ENCODE measurements at places on chromosomes 12 and 14.

DNA sequence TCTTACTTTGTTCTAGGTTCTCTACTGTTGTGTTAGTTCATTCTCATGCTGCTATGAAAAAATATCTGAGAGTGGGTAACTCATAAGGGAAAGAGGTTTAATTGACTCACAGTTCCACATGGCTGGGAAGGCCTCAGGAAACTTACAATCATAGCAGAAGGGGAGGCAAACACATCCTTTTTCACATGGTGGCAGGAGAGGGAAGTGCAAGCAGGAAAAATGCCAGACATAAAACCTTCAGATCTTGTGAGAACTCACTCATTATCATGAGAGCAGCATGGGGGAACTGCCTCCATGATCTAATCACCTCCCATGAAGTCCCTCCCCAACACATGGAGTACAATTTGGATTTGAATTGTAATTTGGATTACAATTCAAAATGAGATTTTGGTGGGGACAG is 69.6 kb downstream of the MGST1 start:
- DNase-seq = no peak

- DNase-seq = no peak
Observed at GRCh38 chr14:55928276-55928675, 189.9 kb upstream of the PELI2 start.

- DNase-seq = no peak
Observed at GRCh38 chr12:96386794-96387193, 13.4 kb downstream of the CDK17 start.

- no peak for DNase-seq
Observed at GRCh38 chr14:81633496-81633895, 99.8 kb upstream of the SEL1L start.

DNA sequence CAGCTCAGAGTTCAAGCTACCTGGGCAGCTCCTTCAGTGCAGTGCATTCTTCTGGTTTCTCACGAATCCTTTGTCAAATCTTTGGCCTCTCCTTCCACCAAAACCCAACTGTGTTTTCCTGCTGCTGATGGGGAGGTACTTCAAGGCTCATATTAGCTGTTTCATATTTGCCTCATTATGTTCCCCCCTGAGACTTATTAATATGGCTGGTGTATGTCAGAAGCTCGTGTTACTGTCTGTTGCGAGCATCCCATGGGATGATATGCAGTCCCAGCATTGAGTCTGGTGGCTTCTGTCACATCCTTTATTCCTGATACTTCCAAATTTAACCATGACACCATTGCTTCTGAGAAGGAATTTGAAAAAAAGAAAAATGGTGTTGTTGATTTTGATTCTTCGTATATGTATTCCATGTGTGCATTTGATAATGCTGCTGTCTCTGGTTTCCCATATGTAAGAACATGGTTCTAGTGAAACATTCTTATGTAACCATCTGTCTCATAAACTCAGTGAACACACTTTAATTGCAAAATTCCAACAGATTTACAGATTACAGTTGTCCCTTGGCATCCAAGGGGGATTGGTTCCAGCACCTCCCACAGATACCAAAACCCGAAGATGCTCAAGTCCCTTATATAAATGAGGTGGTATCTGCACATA is 149.1 kb downstream of the KICS2 start:
- DNase-seq = no peak

- DNase-seq = no peak
Observed at GRCh38 chr12:23686095-23686494, 263.4 kb downstream of the SOX5 start.

DNA sequence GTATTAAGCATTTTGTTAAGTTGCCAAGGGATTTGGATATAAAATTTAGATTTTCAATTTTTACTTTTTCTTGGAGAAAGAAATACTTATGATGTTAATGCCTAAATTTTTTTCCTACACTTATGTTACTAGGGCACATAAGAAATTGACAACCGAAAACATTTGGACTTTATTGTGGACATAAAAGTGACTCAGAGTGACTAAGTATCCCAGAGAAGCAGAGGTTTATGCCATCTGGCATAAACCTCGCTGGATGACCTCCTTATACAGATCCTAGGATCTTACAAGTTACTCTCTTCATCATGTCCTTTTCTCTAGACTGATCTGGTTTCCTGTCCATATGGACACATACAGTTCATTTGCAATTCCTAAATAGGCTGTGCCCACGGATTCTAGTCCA is 89.8 kb downstream of the RERG start:
- DNase-seq = peak; percentile 78

DNA sequence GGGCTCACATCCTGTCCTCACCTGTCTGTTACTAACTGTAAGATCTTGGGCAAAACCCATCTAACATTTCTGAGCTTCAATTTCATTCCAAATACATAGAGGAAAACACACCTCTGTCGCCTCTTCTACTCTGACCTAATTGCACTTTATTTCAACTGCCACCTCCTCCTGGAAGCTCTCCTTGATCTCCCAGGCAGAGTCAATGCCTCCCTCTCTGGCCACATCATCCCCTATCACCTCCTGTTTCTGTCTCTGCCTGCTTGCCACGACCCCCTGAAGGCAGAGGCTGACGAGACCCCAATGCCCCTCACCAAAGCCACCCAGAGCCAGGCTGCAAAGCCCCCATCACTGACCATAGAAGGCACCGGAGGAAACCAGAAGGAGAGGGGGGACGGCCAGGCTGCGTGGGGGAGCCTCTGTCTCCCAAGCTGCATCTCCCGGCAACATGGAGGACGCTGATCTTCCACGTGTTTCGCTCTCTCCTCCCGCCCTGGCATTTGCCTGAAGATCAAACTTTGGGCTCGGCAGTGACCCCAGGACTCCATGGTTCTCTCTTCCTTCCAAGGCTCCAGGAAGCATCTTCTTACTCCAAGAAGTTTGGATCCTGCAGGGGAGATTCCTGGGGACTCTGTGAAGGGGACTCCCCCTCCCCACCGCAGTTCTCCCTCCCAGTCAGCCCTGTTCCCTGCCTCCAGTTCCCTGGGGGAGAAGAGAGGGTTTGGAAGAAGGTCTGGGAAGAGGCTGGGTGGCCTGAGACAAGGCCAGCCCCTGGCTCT is 50.1 kb upstream of the BCL11B start:
- DNase-seq = no peak

DNA sequence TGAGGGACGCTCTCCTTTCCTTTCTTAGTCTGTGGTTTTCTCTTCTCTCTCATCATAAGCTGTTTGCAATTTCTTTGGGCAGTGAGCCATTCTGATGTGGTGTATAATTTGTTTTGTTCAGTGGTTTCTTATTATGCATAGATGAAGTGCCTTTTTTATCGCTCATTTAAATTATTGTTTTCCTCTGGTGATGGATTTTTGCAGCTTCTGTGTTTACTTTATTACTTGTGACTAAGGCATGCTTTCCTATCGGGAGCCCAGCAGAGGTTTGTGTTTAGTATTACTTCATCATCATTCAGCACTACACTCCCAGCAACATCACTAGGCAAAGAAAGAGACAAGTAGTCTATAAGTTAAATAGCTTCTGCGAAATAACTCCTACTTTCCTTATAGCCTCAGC is 586.6 kb upstream of the NOVA1 start:
- DNase-seq = no peak

DNA sequence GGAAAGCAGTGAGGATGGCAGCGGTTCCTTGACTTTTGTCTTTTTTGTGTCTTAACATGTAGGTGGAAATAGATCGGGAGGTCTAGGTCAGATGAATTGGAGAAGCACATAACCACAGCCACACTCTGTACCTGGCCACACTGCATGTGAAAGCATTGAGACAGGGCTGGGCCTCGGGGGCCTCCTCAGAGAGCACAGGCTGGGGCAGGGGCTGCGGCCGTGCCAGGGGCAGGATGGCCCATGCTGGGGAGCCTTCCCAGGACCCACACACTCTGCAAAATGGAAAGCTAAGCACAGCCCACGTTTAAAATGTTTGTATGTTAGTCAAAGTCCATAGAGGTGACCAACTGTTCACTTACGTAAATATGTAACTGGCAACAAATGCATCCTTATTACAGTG is 76.7 kb downstream of the PIWIL1 start:
- DNase-seq = no peak

DNA sequence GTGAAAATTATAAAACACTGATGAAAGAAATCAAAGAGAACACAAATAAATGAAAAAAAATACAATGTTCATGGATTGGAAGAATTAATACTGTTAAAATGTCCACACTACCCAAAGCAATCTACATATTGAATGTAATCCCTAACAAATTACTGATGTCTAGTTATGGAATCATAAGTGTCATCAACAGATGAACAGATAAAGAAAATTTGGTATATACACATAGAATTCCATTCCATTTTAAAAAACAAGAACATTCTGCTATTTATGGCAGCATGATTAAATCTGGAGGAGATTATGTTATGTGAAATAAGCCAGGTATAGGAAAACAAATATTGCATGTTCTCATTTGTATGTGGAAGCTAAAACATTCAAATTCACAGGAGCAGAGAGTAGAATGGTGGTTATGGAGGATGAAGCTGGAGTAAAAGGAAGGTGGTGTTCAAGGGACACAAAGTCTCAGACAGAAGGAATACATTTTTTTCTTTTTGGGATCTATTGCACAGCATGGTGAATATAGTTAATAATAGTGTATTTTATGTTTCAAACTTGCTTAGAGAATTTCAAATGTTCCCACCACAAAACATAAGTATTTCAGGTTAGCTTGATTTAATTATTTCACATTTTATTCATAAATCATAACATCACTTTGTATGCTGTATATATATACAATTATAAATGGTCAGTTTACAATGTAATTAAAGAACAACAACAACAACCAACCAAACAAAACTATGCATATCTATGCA is 28.5 kb downstream of the A2M start:
- no peak for DNase-seq

- no peak for DNase-seq
Observed at GRCh38 chr12:96213869-96214268, 19.7 kb downstream of the ELK3 start.

GRCh38 chr14:94388027-94388383 is 397 bp downstream of the SERPINA1 start:
- no peak for DNase-seq

- DNase-seq = no peak
Observed at GRCh38 chr12:19757317-19757877, 318.1 kb downstream of the AEBP2 start.

DNA sequence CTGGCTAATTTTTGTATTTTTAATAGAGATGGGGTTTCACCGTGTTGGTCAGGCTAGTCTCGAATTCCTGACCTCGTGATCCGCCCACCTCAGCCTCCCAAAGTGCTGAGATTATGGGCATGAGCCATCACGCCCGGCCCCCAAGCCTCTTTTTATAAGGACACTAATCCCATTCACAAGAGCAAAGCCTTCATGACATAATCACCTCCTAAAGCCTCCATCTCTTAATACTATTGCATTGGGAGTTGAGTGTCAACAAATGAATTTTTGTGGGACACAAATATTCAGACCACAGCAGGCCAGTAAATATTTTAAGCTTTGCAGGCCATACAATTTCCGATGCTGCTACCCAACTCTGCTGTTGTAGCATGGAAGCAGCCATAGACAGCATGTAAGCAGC is 10.9 kb downstream of the RNF212B start:
- no peak for DNase-seq

DNA sequence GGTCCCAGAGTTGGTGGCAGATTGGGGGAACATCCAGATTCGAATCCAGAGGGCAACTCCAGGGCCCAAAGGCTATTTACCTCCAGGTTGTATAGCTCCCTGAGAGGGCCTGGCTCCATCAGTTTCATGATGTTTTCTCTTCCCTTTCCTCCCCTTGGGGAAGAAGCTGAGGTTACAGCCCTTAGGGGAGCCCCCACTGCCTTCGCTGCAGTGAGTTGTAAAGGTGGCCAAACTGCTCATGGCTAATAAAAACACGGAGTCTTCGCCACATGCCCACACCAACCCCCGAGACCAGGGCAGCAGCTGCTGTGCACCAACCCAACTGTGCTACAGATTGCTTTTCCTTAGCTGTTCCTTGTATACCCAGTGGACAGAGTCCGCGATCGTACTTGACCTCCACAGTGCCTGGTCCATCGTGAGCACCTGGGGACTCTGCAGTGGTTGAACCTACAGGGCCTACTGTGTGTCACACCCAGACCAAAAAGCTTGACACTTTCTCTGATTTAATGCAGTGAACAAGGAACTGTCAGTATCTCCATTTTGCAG is 20.9 kb downstream of the GALNT16 start:
- no peak for DNase-seq

GRCh38 chr12:127485528-127485927 is 781.4 kb upstream of the TMEM132C start:
- DNase-seq = no peak

DNA sequence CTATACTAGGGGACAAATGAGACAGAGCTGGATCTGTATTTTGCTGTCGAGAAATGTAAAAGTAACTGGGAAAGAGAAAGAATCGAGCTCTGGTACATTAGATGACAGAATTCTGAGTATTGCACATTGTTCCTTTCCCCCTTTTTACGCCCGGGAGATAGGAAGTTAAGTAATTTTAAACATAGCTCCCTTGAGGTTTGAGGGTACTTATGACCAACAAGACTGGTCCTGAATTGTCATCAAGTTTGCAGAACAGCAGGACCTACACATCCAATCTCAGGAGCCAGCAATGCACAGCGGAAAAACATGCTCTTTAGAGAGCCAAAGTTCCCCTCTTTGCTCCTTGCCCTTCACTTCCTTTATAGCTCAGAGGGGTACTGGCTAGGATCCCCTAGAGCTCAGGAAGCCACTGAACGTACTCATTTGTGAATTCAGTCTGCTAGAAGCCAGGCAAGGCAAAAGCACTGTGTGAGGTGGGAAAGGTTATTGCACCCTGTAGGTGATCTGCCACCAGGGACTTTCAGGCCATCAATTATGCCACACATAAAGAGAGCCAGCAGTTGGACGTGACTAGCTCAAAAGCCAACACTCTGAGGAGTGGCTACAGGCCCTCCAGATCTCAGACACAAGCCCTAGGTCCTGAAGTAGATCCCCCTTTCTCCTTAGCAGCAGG is 333.8 kb downstream of the KCNH5 start:
- DNase-seq = no peak

DNA sequence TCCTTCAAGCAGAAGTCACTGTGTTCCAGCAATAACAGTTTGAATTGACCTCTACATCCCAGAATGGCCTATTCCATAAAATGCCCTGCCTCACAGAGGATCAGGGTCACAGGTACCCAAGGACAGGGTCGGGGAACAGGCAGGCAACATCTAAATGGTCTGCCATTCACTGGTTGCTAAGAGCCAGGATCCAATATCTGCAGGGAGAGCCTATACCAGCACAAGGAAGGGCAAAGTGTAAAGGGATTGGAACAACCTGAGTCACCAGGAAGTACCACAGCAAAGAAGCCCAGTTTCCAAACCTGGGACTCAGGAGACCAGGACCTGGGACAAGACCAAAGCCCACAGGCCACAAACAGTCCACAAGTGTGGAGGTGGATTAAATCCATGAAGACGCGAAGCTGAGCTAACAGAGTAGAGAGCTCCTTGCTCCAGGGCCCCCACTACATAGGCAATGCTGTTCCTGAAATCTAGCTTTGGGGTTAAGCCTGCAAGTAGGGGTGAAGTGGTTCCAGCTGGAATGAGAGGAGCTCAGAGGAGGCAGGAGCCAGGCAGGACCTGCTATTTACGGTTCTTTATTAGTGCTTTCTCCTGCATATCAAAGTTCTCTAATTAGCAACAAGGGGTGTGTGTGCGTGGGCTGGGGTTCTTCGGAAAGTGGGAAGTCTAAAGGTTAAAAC is 274.3 kb downstream of the BCL11B start:
- DNase-seq = no peak

- no peak for DNase-seq
Observed at GRCh38 chr14:70822530-70823185, 13.3 kb upstream of the MAP3K9 start.
